ENCODE measurements at places on chromosomes 16 and 17. TPM values are rescaled to one million over a fixed set of nuclear protein-coding genes. Genes with fewer than 3 reads are reported as not detected.
A peak's percentile ranks its signal among the peaks of the same experiment; 100 is the strongest.

DNA sequence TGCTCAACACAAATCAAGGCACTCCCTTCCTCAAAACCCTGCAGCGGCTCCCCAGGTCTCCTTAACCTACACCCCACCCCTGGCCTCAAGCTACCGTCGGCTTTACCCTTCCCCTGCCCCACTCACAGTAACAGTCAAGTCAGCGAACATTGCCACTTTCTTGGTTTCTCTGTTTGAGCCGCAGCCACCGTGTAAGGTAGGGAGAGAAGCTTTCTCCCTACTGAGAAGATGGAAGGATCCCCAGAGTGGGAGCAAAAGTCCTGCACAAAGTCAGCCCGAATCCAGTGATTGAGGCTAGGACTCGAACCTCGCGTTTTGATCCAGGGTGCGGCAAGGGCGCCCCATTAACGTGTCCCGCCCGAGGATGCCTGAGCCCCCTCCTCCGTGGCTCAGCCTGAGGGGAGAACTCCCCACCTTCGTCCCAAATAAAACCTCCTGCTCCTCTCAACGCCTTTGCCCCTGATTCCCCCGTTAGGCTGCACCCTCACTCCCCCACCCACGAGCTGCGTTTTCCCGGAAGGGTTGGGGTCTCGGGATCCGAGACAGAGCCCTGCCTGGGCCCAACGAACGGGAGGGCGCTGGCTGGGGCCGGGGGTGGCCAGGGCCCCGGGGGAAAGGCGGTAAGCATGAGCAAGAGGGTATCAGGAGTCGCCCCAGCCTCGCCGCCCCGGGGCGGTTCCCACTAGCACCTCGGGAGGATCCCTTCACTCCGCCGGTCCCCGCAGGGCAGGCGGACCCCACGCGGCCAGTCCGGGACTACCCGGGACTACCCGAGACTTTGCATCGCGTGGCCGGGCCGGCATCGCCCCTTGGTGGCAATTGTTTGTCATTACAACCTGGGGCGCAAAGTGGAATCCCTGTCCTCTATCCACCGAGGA is 9.9 kb upstream of the NAGS start:
- DNase-seq, result no peak

DNA sequence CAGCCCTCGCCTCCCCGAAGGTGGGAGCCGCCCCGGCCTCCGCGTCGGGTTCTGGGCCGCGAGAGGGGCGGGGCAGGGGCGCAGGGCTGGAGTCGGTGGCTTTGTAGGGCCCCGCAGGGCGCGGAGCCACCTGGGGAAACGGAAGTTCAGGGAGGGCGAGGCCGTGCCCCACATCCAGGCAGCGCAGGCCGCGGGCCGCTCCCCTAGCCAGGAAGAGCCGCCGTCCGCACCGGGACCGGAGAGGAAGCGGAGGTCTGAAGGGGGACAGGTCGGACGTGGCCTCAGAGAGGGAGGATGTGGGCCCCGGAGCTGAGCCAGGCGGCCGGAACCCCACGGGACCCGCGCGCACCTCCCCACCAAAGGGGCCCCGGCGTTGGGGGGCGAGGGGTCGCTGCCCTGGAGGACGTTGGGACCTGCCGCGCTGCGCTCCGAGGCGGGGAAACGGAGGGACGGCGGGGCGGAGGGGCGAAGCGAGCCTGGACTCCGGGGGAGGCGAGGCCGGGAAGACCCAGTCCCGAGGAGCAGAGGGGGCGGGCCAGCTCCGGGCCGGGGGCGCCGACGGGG is 482 bp upstream of the SLC16A3 start:
- DNase-seq, result no peak

DNA sequence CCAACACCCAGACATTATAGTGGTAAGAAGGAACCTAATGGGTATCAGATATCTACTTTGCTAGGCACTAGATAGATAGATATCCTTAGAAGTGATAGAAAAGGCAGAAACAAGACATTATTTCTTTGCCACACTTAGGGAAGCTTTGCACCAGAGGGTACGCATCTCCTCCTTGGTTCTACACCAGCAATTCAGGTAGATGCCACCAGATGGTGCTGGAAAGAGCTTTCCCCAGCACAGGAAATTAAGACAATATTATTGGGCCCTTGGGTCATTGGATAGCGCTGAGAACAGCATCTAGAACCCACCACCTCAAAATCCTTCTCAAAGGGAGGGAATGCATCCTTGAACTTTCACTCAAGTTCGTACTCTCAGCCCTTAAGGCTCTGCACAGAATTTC is 173.8 kb upstream of the CCL2 start:
- DNase-seq, result no peak

- DNase-seq, result peak; percentile 70
These were observed 190.6 kb upstream of the CIBAR2 start for GRCh38 chr16:85302848-85303353.

DNA sequence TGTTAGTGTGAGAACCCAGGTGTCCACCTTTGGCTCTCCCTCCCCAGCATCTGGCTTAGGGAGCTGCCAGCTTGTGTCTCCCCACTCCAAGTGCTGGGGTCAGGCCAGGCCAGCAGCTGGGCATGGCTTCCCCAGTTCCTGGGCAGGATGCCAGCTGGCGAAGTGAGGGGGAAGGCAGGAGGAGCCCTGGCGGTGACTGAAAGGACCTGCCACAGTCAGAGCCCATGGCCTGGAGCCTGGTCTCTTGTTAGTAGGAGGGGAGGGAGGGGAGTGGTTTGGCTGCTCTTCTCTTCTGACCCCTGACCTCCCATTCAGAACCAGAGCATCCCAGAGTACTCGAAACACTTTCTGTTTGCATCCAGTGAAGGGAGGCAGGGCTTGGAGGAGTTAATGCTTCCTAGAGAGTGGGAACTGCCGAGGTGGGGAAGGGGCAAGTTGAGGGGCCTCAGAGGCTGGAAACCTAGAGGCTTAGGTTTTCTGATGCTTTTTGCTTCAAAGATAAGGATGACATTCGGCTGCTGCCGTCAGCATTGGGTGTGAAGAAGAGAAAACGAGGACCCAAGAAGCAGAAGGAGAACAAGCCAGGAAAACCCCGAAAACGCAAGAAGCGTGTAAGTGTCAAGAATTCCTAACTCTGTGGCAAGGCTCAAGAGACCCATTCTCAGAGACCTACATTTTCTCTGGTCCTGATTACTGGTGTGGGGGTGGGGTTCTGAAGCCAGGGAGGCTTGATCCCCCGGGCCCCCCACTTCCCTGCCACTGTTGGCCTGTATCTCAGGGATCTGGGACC is 772 bp downstream of the CHD3 start:
- DNase-seq, result peak; percentile 92

DNA sequence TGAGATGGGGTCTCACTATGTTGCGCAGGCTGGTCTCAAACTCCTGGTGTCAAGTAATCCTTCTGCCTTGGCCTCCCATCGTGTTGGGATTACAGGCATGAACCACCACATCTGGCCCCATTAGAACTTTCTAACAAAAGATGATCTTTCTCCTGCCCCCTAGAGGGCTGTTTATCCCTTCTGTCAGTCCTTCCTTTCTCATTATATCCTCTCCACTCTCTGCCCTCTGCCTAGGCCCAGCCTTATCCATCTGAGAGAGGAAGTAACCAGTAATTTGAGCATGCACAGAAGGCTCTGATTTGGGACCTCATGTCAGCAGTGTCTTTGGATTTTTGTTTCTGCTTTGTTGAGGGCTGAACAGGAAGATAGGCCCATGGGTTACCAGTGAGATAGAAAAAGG is 4.4 kb upstream of the DHX40 start:
- no peak for DNase-seq

DNA sequence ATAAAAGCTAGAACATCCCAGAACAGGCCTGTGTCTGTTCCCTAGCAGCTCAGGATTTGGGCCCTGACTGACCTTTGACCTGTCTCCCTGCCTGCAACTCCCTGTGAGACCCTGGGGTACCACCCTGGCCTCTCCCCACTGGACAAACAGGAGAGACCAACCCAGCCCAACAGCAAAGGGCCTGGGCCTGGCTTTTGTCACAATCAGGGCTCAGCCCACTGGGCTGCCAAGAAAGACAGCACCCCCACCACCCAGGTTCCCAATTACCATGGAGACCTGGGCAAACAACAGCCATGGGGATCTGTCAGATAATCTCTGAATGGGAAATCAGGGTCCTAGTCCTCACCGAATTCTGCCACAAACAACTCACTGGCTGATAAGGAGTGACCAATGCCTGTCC is 11.1 kb downstream of the PLLP start:
- no peak for DNase-seq

DNA sequence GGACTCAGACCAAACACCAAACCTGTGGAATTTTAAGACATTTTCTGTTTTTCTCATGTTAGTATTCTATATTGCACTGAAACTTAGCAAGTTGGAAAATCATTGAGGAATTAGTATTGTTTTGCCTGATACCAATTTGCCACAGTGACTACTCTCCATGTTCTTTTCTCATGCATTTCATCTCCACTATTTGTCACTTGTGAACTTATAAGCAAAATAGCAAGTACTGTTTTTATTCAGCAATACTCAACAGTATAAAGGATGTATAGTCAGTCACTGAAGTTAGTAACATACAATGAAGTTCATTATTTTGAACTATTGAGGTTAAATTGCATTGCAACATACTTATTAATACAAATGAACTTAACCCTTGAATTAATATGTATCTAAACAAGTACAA is 5.8 kb upstream of the VPS35L start:
- DNase-seq, result no peak

Gene FNDC8
- total RNA-seq, result not detected

Measured in cerebellum (tissue), 4 donors.